A172 (cell line): ENCODE measurements at places on chromosomes 7 and 10. TPM values are rescaled to one million over a fixed set of nuclear protein-coding genes. Genes with fewer than 3 reads are reported as not detected.

ZNF273 gene
- total RNA-seq = 17.1 and 18.0 TPM in 2 replicates

COL28A1 gene
- 0.26 TPM in 1 of 2 replicates, not detected in the other for total RNA-seq

LRGUK gene
- 0.10 and 0.67 TPM in 2 replicates for total RNA-seq

CHAT gene
- total RNA-seq = not detected in 2 replicates

NFE2L3 gene
- 104 and 110 TPM in 2 replicates for total RNA-seq

STRIP2 gene
- total RNA-seq = 4.2 and 6.3 TPM in 2 replicates

NEUROD6 gene
- not detected in 2 replicates for total RNA-seq

INMT gene
- not detected in 2 replicates for total RNA-seq

OR2A12 gene
- total RNA-seq = not detected in 2 replicates

DIP2C gene
- total RNA-seq = 10.0 and 12.8 TPM in 2 replicates

SFTPA1 gene
- 1.1 TPM in 1 of 2 replicates, not detected in the other for total RNA-seq

MET gene
- total RNA-seq = 118 and 144 TPM in 2 replicates

PRF1 gene
- total RNA-seq = not detected in 2 replicates

GDF10 gene
- not detected in 2 replicates for total RNA-seq

C10orf105 gene
- not detected in 2 replicates for total RNA-seq

INHBA gene
- 0.34 and 0.53 TPM in 2 replicates for total RNA-seq

UCMA gene
- total RNA-seq = not detected in 2 replicates
